Right cardiac atrium (tissue), 5 donors: ENCODE measurements at places on chromosomes 4 and X.

- no peak for DNase-seq
These were observed 98.8 kb upstream of the STX18 start for GRCh38 chr4:4640692-4641091.

- peak; percentile 37 for DNase-seq
These were observed 14.0 kb upstream of the ZCCHC18 start for GRCh38 chrX:104098151-104098808.

DNA sequence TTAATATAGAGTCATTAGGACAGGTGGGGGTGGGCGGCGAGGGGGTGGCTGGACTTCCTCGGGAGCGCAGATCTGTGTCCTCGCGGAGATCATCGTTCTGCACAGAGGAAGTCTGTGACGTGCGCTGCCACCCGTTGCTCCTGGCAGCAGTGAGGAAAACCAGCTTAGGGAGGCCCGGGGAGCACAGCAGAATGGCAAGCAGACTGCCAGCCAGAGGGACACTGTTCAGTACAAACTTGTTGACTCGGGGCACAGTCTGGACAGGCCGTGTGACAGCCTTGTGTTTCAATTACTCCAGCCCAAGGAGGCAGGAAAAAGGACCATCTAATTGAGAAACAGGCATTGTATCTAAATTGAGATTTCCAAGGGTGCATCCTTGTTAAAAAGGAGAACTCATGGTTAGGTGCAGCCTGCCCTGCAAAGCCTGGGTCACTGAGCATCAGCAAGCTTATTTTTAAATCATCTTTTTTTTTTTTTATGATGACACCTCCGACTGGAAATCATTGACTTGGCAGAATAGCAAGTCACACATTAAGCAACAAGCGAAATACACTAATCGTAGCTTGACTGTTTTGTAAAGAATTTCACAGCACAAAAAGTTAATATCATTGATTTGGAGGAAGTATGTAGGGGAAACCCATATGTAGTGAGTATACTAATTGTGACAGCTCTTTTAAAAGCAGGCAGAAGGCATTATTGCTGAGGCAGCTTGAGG is 512.0 kb upstream of the FAT1 start:
- no peak for DNase-seq

DNA sequence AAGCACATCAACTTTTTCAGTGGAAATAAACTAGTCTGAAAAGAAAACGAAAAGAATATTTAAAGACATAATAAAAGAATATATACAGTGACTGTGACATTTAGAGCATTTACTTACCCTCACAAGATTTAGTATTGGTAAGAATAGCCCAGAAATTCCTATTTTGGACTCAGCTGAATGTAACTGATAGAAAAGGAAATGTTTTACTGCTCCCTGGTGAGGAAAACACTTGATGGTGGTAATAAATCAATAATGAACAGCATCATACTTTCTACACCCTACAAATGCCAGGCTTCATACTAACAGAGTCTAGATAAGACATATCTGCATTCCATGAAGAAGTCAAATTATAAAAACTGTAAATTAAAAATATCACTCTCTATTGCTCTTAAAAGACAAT is 753.5 kb upstream of the PCDH10 start:
- no peak for DNase-seq

GRCh38 chrX:153800177-153800722 is 5.8 kb downstream of the SSR4 start:
- DNase-seq: no peak

GRCh38 chr4:184433258-184433892 is 41.0 kb downstream of the IRF2 start:
- peak; percentile 36 for DNase-seq

GRCh38 chrX:115687595-115687994 is 126.6 kb downstream of the PLS3 start:
- no peak for DNase-seq

DNA sequence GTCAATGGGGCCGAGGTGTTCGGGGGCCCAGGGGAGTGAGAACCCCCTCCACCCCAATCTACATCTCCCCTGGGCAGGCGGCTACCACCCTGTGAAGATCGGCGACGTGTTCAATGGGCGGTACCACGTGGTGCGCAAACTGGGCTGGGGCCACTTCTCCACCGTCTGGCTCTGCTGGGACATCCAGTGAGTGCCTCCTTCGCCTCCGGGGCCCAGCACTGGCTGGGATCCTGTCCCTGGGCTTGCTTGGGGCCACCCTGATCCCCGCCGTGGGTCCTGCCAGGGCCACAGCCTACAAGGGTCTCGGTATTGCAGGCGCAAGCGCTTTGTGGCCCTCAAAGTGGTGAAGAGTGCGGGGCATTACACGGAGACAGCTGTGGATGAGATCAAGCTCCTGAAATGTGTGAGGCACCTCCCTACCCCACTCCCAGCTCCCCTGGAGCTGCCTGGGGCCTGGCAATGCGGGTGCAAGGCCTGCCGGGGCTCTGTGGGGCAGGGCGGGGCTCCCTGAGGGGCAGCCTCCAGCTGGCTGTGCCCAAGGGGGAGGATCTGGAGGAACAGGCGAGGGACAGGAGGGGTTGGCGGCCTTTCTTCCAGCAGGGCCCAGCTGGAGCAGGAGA is 697 bp downstream of the SRPK3 start:
- no peak for DNase-seq

DNA sequence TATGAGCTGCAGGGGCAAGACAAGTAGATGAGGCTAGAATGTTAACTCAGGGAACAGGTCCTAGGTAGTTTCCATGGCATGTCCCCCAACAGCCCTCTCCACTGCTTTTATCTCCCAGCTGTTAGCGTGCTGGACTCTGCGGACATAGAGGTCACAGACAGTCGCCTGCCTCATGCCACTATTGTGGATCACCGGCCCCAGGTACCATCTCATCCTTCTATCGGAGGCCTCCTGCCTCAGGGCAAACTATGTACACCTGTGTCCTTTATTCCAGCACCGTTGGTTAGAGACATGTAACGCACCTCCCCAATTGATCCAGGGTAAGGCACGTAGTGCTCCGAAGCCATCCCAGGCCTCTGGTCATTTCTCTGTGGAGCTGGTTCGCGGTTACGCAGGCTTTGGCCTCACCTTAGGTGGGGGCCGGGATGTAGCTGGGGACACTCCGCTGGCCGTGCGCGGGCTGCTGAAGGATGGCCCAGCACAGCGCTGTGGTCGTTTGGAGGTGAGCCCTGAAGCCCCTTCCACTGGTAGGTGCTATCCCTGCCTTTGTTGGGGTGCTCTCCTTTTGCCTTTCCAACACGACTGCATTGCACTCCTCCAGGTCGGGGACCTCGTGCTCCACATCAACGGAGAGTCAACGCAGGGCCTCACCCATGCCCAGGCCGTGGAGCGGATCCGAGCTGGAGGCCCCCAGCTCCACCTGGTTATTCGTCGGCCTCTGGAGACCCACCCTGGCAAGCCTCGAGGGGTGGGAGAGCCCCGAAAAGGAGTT is 2.2 kb downstream of the MAGIX start:
- DNase-seq: peak; percentile 54

DNA sequence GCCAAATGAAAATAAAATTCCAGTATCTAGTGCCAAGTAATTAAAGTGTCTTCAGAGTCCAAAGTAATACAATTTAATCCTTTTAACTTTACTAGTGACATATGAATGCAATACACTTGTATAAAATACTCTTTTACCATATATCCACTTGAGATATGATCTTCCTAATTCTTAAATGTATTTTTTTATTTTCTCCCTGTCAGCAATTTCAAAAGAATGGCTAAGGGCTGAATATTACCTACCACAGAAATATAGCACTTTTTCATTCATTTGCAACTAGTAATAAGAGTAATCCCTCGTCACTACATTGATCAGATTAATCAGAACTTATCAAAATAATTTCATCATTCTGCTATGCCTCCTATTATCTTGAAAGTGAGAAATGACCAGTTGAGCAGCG is 10.1 kb upstream of the TBX22 start:
- DNase-seq: no peak

GRCh38 chr4:7419961-7420660 is 14.6 kb downstream of the PSAPL1 start:
- no peak for DNase-seq

DNA sequence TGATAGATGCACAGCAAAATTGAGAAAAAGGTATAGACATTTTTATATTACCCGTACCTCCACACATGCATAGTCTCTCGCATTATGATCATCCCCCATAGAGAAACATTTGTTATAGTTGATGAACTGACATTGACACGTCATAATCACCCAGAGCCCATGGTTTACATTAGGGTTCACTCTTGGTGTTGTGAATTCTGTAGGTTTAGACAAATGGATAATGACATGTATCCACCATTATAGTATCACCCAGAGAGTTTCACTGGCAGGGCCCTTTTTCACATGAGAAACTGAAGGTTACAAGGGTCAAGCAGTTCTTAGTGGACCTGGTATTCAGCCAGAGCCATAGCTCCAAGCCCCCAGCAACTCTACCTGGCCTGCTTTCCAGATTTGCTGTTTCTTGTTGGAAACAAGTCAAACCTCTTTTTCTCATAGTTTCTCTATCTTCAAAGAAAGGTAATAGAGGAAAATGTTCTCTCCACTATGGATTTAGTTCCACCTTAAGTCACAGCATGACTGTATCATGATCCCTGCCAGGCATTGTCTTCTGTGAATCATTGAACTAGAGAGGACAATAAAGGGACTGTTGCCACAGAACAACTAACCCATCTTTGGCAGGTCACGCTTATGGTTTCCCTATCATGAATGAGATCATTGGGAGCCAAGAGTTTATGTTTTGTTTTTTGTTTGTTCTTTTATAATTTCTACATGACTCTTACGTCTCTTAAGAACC is 64.0 kb downstream of the HHIP start:
- no peak for DNase-seq

DNA sequence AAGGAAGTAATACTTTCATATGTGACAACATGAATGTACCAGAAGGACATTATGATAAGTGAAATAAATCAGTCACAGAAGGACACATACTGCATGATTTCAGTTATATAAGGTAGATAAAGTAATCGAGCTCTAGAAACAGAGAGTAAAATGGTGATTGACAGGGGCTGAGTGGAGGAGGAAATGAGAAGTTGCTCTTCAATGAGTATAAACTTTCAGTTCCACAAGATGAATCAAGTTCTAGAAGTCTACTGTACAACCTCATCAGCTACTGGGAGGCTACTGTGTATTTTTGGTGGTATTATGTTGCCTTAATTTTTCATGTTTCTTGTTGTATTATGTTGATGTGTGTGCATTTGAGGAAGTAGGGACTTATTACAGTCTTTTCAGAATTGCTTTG is 270.9 kb upstream of the GRIA3 start:
- DNase-seq: no peak

- DNase-seq: no peak
These were observed 296.5 kb upstream of the CLNK start for GRCh38 chr4:10981096-10981495.

GRCh38 chr4:74473155-74473811 is 28.3 kb downstream of the AREG start:
- DNase-seq: no peak

- DNase-seq: no peak
These were observed 179.1 kb upstream of the ETNPPL start for GRCh38 chr4:108941904-108942430.

GRCh38 chr4:2932321-2932950 is 30.8 kb downstream of the NOP14 start:
- no peak for DNase-seq

DNA sequence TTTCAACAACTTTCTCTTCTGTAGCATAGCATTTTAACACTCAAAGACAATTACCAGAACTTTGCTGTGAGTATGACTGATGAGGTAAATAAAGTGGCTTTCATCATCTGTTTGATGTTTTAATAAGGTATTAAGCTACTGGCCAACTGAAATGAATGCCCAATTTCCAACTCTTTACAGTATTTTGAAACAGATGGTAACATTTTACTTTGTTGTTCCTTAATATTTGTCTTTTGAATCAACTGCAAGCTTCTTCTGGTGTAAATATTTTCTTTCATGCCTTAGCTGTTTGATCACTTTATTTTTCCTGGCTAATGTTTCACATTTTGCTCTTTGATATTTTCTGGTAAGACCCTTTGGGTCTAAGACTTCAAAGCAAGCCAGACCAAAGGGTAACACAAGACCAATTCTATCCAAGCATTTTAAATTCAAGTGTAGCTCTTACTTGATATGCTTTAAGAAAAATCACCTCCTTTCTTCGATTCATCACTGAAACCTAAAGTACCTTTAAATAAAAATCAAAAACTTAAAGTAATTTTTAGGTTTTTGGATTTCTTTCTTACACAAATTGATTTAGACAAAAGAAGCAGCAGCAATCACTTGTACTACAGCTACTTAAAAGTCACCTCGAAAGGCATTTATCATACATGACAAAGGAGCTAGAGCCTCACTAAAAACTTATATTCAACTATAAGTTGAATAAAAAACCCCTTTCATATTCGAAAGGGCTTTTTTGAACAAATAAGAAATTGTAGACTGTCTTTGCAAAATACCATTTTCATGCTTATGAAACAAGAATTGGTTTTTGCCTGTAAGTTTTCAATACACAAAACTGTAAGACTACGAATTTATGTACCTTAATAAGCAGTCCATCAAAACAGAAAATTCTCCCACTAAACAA is 57.6 kb downstream of the TBCK start:
- no peak for DNase-seq

- DNase-seq: no peak
These were observed 64.0 kb downstream of the COX18 start for GRCh38 chr4:73005514-73005913.

DNA sequence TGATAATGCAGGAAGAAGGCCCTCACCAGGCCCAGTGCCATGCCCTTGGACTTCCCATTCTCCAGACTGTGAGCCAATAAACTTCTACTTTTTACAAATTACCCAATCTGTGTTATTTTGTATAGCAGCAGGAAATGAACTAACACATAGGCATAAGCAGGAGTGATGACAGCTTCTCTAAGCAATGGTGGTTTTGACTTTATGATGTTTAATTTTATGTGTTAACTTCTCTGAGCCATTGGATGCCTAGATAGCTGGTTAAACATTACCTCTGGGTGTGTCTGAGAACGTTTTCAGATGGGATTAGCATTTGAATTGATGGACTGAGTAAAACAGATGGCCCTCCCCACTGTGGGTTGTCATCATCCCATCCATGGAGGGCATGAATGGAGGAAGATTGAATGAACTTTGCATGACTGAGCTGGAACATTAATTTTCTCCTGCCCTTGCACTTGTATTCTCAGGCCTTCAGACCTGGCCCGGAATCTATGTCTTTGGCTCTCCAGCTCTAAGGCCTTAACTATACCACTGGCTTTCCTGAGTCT is 13.9 kb upstream of the PDLIM3 start:
- DNase-seq: no peak

GRCh38 chrX:72262077-72262476 is 15.0 kb downstream of the RPS4X start:
- no peak for DNase-seq

DNA sequence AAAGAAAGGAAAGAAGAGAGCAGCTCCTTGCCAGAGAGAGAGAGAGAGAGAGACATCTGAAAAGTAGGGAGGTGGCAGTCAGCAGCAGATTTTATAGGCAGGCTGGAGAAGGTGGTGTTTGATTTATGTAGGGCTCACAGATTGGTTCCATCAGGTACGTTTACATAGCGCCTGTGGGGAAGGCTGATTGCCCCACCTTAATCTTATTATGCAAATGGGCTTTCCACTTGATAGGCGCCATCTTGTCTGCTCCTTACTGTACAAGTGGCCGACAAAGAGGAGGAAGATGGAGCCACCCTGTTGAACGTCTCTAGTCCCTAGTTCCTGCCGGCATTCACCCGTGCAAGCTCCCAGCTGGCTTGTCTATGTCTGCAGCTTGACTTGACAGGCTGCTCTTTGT is 49.1 kb upstream of the DHRSX start:
- DNase-seq: no peak
